Stimulated activated CD8-positive, alpha-beta memory T cell treated with anti-CD3 and anti-CD28 coated beads, Interleukin-4, amount 100 ng/mL, for 4 hours (primary cell): ENCODE measurements at places on chromosomes 7 and 10.
A peak's percentile ranks its signal among the peaks of the same experiment; 100 is the strongest.

DNA sequence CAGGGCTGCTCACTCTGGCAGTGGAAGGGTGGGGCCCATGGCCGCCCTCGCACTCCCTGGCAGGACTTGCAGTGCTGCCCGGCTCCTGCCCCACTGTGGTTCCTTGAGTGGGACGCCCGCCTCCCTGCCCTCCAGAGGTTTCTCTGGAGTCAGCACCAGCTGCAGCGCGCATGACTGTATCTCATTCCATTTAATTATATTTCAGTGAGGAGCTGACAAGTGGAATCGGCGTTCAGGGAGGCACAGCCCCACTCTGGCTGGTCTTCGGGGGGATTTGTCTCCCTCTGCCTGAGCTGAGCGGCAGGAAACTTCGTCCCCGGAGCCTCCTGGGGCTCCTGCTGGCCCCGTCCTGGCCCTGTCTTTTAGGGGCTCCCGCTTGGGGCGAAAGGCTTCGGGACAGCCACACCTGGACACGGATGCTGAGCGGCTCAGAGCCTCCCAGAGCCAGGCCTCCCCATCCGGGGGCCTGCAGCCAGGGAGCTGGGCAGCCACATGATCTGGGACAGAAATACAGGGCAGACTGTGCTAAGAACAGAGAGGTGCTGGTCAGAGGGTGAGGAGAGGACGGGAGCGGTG, 75.3 kb upstream of the NKX6-2 start:
- DNase-seq, result no peak

DNA sequence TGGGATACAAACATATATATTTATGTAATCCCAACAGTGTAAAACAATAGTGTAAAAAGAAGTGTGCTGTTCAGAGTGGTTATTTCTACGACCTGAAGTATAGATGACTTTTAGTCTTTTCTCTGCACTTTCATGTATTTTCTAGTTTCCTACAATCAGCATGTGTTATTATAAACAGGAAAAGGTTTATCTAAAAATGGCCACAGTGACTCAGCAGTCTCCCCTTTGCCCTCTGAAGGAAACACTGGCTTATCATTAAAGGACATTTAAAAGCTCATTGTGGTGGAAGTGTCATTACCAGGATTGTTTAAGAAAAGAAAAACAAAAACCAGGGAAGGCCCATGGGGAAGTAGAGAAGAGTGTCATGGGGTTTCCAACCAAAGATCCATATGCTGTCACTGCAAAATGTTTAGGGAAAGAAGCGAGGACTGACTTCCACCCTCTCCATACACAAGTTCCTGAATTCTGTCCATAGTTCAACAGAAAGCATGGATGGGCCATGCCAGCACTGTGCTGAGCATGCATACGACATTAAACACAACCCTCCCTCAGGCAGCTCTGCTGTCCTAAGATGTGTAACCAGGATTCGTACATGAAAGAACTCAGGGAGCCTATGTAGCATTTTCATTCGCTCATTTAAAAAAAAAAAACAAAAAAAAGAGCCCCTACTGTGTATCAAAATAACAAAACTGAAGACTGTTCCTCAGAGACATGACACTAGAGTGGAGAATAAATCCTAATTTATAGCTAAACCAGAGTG, 10.2 kb downstream of the CYREN start:
- DNase-seq, result no peak

- no peak for DNase-seq
Measured at GRCh38 chr10:1328981-1329614, 272.9 kb downstream of the WDR37 start.

GRCh38 chr10:119500821-119501220, 41.7 kb downstream of the RGS10 start:
- DNase-seq, result no peak

DNA sequence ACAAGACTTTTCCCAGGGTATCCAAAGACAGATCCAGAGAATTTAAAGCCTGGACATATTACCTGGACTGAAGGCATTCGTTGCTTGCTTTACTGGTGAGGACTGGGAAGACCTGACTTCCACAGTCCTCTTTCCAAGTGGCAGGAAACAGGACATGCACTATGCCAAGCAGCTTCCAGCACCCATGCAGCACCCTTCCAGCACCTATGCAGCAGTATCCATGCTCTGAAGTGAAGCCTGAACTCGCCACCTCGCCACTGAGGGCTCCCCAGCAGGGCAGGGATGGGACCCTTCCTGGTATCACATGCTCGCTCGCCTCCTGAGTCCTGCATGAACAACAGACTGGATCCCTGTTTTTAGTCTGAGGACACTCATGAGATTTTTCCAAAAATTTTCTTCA, 189.9 kb upstream of the KLF14 start:
- no peak for DNase-seq

DNA sequence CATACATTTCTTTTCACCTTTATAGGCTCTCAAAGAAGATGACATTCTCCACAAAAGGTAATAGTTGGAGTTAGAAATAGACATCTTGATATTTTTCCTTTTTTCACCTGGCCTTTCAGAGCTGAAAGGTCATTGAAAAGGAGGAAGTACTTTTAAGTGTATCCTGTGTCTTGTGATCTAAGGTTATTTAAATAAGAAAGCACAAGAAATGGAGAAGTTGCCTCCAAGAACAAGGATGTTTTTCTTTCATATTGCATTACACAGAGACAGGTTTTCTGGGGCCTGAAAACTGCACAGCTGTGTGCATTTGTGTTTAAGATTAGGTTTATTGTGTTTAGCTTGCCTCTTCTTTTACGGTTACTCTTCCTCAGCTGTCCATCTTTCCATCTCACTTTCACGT, 103.4 kb upstream of the SEMA3D start:
- no peak for DNase-seq

- DNase-seq, result peak; percentile 59
Measured at GRCh38 chr10:74150204-74150989, at the start of gene AP3M1. Gene AP3M1 (minus strand): TSS chr10:74150828. CDS start chr10:74138379, 12,449 bp downstream.

DNA sequence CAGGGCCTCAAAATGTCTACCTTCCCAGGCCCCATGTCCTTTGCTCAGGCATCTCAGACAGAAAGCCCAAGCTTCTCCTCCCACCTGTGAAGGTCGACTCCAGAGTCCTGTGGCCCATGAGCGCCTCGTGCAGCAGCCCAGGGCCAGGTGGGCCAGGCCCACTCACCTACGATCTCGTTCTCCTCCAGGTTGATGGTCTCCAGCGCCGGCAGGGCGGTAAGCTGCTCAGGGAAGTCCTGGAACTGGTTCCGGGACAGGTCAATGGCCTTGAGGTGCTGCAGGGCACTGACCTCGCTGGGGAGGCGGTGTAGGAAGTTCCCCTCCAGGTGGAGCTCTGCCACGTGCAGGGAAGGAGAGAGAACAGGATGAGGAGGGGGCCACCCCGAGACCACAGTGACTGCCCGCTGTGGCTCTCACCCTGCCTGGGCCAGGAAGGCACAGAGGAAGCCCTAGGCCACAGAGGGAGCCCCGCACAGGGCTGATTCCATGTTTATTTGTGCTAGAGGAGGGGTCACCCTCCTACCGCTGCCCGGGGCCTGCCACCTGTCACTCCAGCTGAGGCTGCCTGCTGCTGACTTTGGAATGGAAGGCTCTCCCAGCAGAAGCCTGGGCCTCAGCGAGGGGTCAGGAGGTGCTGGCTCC, 40.0 kb upstream of the NPFFR1 start:
- DNase-seq, result no peak

DNA sequence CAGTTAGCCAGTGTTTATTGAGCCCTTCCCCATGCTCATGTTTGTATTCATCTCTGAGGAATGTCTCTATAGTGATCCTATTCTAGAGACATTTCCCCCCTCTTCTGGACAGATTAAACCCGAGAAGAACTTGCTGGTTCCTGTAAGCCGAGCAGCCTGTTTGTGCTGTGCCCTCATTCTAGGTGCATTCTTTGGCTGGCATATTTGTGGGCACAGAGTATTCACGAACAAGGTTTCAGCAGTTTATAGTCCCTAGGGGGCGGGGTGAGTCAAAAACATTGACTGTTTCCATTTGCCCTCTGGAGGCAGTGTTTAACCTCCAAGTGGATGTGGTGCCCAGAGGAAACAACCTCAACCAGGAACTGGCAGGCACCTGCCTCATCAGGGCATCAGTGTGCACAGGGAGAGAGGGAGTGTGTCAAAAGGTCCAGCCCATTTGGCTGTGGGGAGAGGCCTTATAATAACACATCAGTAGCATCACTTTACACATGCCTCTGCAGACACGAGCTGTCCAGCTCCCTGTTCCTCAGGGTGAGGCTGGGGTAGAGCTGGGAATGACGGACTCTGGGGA, 273.3 kb upstream of the LRGUK start:
- no peak for DNase-seq
